ENCODE measurements at places on chromosomes 1 and 21.

DNA sequence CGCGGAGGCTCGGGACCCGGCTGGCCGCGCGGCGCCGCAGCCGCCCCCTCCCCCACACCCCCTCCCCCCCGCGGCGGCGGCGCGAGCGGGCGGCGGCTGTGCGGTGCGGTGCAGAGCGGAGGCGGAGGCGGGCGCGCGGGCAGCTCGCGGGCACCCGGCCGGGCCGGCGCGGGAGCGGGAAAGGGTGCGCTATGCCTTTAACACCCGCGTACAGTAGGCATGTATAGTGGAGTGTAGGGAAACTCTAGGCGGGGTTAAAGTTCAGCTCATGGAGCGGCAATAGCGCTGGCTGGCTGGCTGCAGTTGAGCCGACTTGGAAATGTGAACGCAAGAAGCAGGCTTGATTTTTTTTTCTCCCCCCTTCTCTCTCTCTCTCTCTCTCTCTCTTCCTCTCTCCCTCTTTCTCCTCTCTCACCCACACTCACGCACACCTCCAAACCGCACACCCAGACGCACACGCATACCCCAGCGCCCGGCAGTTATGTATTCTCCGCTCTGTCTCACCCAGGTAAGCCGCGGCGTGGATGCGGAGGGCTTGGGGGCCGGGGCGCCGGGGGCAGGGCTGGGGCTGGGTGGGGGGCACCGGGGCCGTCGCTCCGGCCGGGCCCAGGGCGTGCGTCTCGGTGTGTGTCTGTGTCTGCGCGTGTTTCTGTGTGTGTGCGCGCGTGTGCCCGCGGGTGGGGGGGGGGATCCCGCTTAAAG lies at the start of gene NFIA:
TSS of gene NFIA (plus strand) at position 251 of the 702 bp plus-strand sequence.
- no peak for DNase-seq

DNA sequence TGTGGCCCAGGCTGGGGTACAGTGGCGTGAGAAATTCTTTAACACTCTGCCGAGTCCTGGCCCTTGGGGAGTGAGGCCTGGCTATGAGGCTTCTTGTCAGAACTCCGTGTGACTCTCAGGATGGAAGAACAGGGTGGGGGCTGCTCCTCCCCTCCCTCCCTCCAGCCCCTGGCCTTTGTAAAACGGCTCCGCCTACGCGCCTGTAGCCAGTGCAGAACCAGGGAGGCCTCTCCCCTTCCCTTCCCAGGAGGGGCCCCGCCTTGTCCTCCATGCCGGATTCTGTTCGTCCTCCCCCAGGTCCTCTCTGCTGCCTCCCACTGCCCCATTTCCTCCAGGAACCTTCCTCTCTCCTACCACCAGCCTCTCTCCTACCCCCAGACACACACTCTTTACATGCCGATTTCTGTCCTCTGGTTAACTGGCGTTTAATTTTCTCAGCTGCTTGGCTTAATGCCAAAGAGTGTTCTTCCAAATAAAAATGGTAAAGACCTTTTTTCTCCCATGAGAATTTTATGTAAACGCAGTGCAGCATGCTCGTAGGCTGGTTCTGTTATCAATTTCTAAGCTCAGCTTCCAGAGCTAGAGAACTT lies 21.0 kb downstream of the PDE9A start:
- DNase-seq, result no peak

DNA sequence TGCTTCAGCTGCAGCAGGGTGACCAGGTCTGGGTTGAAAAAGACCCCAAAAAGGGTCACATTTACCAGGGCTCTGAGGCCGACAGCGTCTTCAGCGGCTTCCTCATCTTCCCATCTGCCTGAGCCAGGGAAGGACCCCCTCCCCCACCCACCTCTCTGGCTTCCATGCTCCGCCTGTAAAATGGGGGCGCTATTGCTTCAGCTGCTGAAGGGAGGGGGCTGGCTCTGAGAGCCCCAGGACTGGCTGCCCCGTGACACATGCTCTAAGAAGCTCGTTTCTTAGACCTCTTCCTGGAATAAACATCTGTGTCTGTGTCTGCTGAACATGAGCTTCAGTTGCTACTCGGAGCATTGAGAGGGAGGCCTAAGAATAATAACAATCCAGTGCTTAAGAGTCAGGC lies 2.9 kb downstream of the C1QA start:
- DNase-seq, result no peak

DNA sequence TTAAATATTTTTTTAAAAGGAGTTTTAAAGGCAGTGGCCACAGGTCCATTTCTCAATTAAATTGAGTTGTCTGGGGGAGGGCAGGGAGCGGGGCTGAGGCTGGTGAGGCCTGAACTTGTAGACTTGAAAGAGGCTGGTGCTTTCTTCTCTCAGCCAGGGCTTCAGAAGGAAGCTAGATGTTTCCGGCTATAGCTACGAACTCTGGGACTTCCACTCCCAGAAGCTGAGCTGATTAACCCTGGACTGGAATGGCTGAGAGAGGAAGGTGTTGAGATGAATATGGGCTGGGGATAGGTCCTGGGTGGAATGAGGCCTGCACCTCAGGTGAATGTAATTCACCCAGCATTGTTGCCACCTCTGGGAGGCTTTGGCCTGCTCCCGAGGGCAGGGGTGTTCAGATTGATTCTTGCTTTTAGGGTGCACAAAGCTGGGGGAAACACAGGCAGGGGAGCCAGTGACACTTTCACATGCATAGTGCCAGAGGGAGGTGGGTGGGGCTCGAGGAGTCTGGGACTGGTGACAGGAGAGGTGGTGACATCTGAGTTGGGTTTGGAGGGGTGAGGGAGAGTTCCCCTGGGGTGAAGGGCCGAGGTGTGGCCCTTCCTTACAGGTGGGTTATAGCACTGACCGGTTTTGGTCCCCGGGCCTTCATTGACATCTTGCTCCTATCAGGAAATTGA lies 18.2 kb downstream of the LDLRAP1 start:
- no peak for DNase-seq

GRCh38 chr21:32461503-32461902 lies 49.0 kb downstream of the EVA1C start:
- no peak for DNase-seq

GRCh38 chr1:228321895-228322294 lies 84.7 kb downstream of the TRIM11 start:
- no peak for DNase-seq

- peak; percentile 44 for DNase-seq
These were observed 6.5 kb downstream of the CACHD1 start for GRCh38 chr1:64476251-64476952.

- no peak for DNase-seq
These were observed 265.9 kb upstream of the C1orf105 start for GRCh38 chr1:172154551-172154950.

- no peak for DNase-seq
These were observed 8.6 kb downstream of the TMEM81 start for GRCh38 chr1:205075642-205076155.

DNA sequence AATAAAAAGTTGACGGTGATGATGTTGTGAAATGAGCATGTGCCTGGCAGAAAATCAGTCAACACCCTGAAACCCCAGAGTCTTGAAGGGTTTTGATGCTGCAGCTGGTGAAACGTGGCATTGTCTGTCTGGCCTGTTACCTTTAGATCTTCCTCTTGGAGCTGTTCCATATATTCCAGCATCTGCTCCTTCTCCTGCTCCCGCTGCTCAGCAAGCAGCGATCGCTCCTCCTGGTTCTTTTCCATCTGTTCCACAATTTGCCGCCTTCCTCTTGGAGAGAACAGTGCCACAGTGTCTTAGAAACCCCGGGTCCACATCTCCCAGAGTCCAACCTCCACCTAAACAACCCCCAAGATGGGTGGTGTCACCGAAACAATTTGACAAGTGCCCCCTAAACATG lies 15.7 kb downstream of the CFAP45 start:
- no peak for DNase-seq

DNA sequence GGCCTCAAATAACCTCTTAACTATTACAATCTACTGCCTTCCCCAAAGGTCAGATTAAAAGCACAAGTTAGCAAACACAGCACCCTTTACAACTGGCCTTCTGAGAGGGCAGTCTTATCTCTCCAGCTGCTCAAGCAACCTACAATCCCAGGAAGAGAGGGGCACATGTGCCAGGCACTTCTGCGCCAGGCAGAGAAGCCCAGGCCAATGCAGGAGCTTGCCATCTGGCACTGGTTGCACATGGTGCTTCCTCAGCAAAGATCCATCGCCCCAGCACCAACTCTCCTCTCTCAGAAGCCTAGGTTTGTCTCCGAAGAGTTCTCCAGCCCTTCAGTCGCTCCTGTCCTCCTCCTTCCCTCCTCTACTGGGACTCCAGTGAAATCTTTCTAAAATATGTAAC lies 2.5 kb downstream of the STK40 start:
- DNase-seq, result no peak

- DNase-seq, result no peak
These were observed 55.3 kb upstream of the DPH5 start for GRCh38 chr1:101080859-101081258.

All from AG09319 (cell line).